ENCODE measurements at places on chromosomes 5 and 9.

- no peaks in the 10 kb centered on the region for H3K27me3 ChIP-seq
- H3K36me3 ChIP-seq = no peaks in the 10 kb centered on the region
- H3K4me3 ChIP-seq = no peak overlapping the region
- H3K4me1 ChIP-seq = no peaks in the 10 kb centered on the region
- DNase-seq = no peak
Measured at GRCh38 chr5:44387921-44388320, 1.3 kb downstream of the FGF10 start.

GRCh38 chr5:33641744-33642505 is 201.2 kb downstream of the TARS1 start:
- no peaks in the 10 kb centered on the region for H3K4me1 ChIP-seq
- H3K27me3 ChIP-seq = no peaks in the 10 kb centered on the region
- no peak overlapping the region for H3K27ac ChIP-seq
- peak; percentile 11 for DNase-seq
- no peaks in the 10 kb centered on the region for H3K36me3 ChIP-seq
- H3K4me3 ChIP-seq = no peak overlapping the region

GRCh38 chr9:126055381-126055985 is 271.1 kb upstream of the MVB12B start:
- no peaks in the 10 kb centered on the region for H3K36me3 ChIP-seq
- peaks cover 39% of the 10 kb centered on the region for H3K27me3 ChIP-seq
- no peak overlapping the region for H3K4me3 ChIP-seq
- H3K4me1 ChIP-seq = no peaks in the 10 kb centered on the region
- no peak overlapping the region for H3K27ac ChIP-seq

DNA sequence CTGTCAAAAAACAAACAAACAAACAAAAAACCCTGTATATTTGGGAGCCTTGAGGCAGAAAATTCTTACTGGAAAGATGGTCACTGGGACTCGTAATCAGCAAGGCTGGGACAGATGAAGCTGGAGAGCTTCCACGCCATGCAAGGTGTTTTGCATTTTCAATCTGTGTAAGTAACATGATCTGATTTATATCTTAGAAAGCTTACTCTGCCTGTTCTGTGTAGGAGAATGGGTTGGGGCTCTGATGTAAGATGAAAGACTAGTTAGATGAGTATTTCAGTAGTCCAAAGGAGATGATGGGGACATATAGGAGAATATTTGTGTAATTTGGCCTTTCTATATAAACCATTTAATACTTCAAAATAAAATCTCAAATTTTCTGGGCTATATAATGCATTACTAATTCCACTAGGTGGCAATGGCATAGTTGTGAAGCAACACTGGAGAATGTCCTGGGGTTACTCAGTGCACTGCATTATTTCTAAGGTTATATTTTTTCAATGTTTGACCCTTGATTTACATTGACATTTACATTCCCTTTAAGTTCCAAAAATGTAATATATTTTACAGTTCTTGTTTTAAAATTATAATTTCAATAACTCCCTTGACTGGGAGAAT is 21.9 kb upstream of the FSD1L start:
- H3K36me3 ChIP-seq = no peaks in the 10 kb centered on the region
- H3K4me3 ChIP-seq = no peak overlapping the region
- no peak overlapping the region for H3K27ac ChIP-seq
- no peaks in the 10 kb centered on the region for H3K27me3 ChIP-seq

Data from small intestine (tissue), 16 donors.